ENCODE measurements at places on chromosomes 3 and 15.
A peak's percentile ranks its signal among the peaks of the same experiment; 100 is the strongest.

GRCh38 chr3:88433568-88433967, 283.8 kb downstream of the C3orf38 start:
- DNase-seq = no peak

DNA sequence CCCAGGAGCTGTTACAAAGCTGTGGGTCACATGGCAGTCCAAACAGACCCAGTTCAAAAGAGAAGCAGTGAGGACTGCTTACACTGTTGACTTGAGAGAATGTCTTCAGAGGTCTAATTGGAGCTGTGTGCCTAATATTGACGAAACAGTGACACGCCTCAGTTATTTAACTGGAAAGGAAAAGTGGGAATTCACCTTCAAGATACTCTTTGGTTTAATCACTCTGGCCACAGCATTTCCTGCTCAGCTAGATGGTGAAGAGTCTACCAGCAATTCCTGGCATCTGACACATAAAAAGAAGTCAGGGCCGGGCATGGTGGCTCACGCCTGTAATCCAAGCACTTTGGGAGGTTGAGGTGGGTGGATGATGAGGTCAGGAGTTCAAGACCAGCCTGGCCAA, 326.4 kb downstream of the SV2B start:
- DNase-seq = no peak

DNA sequence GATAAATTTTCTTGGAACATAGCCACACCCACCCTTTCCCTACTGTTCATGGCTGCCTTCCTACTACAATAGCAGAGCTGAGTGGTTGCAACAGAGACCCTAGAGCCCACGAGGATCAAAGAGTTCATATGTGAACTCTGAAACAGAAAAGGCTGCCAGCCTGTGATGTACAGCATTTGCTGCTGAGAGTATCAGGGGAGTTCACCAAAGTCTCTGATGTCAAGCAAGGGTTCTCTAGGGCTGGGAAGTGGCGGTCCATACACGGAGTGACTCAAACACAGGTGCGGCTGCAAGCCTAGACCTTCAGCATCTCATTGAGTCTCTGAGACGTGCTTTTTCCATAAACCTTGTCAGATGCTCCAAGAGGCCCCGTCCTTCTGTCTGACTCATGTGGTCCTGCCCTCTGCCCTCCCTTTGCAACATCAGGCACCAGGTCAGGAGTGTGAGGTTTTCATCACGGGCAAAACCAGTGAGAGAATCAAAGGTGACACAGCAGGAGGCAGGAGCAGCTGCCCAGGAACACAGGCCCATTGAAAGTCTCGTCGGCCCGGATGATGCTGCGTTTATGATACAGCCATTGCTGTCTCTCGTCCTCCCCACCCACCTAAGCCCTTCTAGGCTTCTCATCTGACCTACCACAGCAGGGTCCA, 42.9 kb downstream of the PCSK6 start:
- no peak for DNase-seq

DNA sequence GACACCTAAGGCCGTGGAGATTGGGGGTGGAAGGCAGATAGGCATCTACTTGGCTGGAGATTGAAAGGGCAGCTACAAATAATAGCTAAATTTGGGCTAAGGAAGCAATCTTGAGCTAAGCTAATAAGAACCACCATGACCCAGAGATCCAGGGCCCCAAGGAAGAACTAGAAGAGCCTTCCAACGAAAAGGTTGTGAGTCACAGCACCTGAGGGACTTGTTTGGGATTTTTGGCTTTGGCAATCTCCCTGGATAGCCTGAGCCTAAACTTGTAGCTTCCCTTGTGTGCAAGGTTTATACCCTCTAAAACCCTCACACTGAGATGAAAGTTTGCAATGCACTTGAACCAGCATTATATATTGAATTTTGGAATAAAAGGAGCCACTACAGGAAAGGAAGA, 364.0 kb upstream of the IL12A start:
- no peak for DNase-seq

DNA sequence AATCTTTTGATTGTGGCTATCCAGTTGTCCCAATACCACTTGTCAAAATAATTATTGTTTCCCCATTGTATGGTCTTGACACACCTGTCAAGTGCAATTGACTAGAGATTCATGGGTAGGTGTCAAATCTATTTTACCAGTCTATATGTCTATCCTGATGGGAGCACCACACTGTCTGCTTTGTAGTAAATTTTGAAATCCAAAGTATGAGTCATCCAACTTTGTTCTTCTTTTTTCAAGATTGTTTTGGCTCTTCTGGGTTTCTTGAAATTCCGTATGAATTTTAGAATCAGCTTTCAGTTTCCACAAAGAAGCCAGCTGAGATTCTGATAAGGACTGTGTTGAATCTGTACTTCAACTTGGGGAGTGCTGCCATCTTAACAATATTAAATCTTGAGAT, 71.9 kb downstream of the CSNK1G1 start:
- no peak for DNase-seq

DNA sequence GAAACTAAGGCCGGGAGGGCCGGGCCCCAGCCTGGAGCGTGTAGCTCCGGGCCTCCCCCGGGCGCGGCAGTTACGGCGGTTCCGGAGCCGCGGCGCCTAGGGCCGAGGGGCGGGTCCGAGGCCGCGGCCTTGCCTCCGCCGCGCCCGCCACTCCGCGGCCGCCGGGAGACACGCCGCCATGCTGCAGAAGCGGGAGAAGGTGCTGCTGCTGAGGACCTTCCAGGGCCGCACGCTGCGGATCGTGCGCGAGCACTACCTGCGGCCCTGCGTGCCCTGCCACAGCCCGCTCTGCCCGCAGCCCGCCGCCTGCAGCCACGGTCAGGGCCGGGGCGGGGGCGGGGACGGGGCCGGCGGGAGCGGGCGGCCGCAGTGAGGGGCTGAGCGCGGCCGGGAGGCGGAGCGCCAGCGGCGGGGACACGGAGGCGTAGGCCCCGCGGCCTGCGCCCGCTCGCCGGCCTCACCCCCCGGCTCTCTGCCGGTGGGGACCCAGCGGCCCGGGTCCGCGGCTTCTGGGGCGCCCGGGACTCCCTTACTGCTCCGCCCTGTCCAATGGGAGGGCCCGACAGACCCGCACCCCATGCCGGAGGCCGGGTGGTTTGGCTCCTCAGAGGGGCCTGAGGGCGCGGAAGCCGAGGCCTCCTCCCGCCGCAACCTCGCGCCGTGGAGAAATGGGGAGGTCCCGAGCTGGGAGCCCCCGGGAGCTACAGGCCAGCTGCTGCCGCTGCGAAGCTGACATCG, at the start of gene DIS3L:
Gene DIS3L (plus strand): TSS at position 150 of the 738 bp plus-strand sequence. CDS start 29 bp downstream, at position 179.
- peak; percentile 81 for DNase-seq

- no peak for DNase-seq
These were observed 20.7 kb downstream of the GRIP2 start for GRCh38 chr3:14519406-14519805.

- DNase-seq = no peak
These were observed 137.0 kb downstream of the GHSR start for GRCh38 chr3:172311217-172311616.

DNA sequence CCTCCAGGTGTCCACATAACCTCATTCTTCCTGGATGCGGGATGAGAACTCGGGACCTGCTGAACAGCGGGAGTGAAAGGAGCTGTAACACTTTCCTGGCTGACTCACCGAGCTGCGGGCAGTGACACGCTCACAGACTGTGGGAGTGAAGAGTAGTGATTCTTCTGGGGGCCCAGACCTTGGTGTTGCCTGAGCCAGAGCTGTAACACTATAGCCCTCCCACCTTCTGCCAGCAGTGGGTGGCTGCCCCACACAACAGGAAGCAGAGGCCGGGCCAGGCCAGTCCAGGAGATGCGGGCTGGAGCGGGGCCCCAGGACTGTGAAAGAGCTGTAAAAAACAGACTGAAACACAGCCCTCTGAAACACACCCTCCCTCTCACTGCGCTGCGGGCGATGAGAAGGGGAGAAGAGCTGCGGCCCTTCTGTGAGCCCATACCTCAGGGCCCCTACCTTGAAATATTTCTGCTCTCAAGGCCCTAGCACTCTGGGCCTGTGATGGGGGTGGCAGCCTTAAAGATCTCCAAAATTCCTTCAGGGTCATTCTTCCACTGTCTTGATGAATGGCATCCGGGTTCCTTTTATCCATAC, 464.0 kb upstream of the CCDC54 start:
- no peak for DNase-seq

DNA sequence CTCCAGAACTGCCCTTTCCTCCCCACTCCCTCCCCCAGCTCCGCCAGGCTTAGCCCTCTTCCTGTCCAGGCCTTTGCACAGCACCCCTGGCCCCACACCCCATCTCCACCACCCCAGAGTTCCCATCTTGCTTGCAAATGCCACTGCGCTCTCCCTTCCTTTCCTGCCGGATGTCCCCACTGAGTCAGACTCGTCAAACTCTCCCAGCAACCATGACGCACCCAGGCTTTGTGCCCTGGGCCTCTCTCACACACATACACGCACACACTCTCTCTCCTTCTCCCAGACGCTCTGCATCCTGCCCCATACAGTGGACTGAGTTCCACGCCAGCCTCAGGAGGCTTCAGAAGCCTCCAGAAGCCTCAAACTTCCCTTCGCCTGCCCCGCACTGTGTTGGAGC, 2.8 kb upstream of the CCDC9B start:
- no peak for DNase-seq

- no peak for DNase-seq
These were observed 33.9 kb downstream of the VPS8 start for GRCh38 chr3:184845819-184846218.

- no peak for DNase-seq
These were observed 9.5 kb downstream of the SEMA4B start for GRCh38 chr15:90210593-90210992.

DNA sequence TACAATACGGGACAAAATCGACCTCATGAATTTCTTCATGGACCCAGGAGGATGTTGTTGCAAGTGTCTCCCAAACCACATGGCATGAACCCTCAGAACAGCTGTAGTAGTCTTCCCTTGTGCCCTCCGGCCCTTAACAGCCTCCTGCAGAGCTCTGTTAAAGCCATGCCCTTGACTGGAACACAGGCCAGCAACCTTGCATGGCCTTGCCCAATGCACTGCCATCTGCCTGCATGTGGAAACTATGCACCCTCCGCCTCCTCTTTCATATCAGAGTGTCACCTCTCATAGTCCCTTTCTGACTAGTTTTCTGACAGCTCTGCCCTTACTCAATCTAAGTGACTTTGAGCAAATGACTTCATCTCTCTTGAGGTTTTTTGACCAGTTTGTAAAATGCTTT, 39.4 kb upstream of the TRIM71 start:
- DNase-seq = no peak

DNA sequence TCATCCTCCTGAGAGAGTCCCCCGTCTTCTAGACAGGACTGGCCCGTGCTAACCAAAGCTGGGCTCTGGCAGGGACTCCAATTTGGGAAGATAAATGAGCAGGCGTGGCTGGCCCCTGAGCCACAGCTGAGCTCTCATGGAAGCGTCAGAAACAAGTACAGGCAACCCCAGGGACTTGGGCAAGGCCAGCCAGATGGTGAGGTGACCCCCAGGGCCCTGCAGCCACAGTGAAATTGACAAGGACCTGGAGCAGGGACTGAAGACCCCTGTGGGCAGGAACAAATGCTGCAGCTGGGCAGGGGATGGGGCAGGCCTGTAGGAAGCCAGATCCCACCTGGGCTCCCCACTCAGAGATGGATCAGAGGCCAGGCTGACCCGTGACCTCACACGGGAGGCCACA, 32.8 kb upstream of the CGNL1 start:
- DNase-seq = no peak

GRCh38 chr15:56887782-56888438, 30.5 kb upstream of the TCF12 start:
- DNase-seq = no peak

DNA sequence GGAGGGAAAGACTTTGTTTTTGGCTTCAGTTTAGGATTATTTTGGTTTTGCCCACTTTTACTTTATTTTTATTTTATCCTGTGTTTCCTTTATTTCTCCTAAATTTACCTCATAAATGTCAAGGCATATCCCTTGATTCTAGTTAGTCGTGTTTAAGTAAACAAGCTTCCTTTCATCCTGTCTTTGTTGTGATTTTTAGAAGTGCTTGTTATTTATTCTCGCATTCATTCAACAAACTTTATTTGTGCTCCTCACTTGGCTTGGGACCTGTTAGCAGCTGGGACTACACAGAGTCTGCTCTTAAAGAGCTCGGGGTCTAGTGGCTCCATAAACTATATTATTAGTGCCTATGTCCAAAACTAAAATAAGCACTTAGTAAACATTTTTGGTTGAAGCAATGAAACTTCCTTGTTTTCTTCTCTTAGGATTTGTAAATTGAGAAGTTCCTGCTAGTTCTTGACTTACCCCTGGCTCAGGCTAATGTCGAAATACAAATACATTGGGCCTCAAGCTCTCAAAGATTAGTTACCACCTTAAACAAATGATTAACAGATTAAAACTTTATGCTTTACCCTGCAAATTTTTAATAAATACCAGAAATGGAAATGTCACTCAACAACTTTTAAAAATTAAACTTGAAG, 19.0 kb upstream of the DMXL2 start:
- DNase-seq = no peak

DNA sequence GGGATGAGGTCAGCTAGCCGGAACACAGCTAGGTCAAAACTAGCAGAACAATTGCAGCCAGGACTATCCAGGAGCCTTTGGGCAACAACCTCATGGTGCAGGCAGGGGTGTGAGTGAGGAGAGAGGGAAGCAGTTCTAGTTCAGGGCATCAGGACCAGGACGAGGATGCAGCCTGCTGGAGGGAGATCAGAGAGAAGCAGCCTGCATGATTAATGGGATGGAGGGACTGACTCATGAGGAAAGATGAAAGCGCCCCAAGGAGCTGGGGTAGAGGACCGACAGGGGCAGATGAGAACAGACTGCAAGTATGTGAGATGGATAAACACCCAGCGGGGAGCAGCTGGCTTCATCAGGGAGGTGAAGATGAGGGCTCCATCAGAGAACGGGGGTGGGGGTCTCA, 37.9 kb upstream of the LRTM1 start:
- DNase-seq = no peak

DNA sequence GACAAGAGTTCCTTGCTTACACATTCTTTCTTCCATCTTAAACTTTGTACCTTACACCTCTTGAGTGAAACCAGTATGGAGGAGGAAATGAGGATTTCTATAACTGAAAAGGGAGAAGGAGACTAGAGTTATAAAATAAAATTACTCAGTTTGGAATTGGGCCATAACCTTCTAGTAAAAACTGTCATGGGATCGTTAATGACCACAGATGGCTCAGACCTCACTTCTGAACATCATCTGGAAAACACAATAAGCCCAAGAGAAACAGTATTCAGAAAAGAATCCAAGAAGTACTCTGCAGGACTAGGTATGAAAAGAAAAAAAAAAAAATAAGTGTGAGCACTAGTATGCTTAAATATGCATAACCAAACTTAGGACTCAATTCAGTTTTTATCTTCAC, 12.1 kb downstream of the GAP43 start:
- no peak for DNase-seq

- no peak for DNase-seq
These were observed 4.9 kb upstream of the ZNF662 start for GRCh38 chr3:42901073-42901415.
